ENCODE measurements at places on chromosomes 1 and 21. TPM values are rescaled to one million over a fixed set of nuclear protein-coding genes. Genes with fewer than 3 reads are reported as not detected.

ANKRD35 gene
- 0.45 TPM for total RNA-seq

OR2M4 gene
- total RNA-seq: not detected

FCER1G gene
- total RNA-seq: 0.23 TPM

TMEM54 gene
- 55.1 TPM for total RNA-seq

ADGRL2 gene
- 131 TPM for total RNA-seq

TFAP2E gene
- total RNA-seq: not detected

GIPC2 gene
- 0.59 TPM for total RNA-seq

GJB5 gene
- not detected for total RNA-seq

UMODL1 gene
- under 0.01 TPM for total RNA-seq

PADI4 gene
- not detected for total RNA-seq

SELP gene
- total RNA-seq: 1.7 TPM

VWA5B1 gene
- total RNA-seq: not detected

SSR2 gene
- total RNA-seq: 519 TPM

GSTM4 gene
- 9.9 TPM for total RNA-seq

NFASC gene
- 33.3 TPM for total RNA-seq

CAMK1G gene
- total RNA-seq: under 0.01 TPM

UBASH3A gene
- not detected for total RNA-seq

FMO5 gene
- 1.2 TPM for total RNA-seq

TADA1 gene
- total RNA-seq: 8.0 TPM
